ENCODE measurements at places on chromosomes 11 and 22.

DNA sequence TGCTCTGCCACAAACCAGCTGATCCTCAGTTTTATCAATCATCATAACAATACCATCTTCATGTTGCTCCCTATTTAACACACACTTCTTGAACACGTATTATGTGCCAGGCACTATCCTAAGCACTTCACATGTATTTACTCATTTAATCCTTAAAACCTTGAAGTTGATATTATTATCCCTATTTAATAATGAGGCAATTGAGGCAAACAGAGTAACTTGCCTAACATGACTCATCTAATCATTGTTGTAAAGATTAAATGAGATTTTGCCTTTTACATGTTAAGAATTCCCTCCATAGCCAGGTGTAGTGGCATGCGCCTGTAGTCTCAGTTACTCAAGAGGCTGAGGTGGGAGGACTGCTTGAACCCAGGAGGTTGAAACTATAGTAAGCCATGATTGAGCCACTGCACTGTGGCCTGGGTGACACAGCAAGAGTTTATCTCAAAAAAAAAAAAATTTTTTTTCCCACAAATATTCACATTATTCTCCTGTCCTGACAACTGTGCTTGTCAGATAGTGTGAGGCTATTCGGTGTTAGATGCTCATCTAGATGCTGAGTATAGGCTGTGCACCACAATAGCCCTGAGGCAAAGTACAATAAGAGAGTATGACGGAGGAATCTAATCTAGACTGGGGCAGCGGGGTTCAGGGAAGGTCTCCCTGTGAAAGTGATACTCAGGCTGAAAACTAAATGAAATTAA is 13.4 kb downstream of the CKAP5 start:
- no peak for DNase-seq

- DNase-seq = no peak
Measured at GRCh38 chr22:24440718-24441405, 13.5 kb downstream of the ADORA2A start.

DNA sequence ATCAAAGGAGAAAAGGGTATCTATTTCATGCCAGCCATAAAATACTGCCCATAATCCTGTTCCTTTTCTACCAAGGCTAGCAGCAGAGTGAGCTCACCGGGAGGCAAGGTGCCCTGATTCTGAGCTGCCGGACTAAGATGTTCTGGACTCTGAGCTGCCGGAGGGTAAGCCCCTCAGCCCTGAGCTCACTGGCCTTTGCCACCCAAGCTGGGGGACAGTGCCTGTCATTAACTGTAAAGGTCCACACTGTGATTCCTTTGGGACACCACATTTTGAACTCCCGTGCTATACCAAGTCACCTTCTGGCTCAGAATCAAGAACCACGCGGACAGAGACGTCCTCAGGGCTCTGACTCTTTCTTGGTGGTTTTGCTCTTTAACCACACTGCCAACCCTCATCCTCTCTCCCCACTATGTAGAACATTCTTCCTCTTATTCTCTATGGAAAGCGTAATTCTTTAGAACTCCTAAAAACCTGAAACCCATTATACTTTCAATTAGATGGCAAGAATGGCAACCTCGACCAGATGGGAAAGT is 88.4 kb upstream of the BID start:
- no peak for DNase-seq

- DNase-seq = no peak
Measured at GRCh38 chr11:132898676-132899075, 633.6 kb downstream of the OPCML start.

DNA sequence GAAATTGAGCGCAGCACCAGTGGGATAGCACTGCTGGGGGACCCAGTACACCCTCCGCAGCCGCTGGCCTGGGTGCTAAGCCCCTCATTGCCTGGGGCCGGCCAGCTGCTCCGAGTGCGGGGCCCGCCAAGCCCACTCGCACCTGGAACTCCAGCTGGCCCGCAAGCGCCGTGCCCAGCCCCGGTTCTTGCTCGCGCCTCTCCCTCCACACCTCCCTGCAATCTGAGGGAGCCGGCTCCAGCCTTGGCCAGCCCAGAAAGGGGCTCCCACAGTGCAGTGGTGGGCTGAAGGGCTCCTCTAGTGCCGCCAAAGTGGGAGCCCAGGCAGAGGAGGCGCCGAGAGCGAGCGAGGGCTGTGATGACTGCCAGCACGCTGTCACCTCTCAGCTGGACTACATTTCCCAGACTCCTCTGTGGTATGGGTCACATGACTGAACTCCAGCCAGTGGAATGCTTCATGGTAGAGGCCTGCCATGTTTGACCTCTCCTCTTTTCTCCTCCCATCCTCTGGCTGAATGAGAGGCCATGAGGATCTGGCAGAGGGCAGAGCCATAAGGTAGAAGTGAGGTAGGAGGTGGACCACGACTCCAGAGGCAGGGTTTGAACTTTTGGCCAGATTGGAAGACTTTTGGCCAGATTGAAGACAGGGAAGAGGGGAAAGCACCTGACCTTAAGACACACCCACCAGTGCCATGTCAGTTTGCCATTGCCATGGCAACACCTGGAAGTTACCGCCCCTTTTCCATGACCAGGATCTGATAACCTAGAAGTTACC is 6.2 kb downstream of the MRGPRD start:
- DNase-seq = peak; percentile 35

GRCh38 chr11:31821766-31822165 is 10.6 kb upstream of the PAX6 start:
- no peak for DNase-seq

DNA sequence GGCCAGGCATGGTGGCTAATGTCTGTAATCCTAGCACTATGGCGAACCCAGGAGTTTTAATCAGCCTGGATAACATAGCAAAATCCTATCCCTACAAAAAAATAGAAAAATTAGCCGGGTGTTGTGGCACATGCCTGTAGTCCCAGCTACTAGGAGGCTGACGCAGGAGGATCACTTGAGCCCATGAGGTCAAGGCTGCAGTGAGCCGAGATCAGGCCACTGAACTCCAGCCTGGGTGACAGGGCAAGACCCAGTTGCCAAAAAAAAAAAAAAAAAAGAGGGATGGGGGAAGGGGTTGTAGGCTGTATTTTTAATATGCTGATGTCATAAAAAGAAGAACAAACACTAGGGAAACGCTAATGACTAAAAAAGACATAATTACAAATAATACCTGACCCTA is 12.1 kb downstream of the DDX6 start:
- DNase-seq = no peak

GRCh38 chr11:77172666-77172982 is 44.6 kb downstream of the MYO7A start:
- DNase-seq = no peak

DNA sequence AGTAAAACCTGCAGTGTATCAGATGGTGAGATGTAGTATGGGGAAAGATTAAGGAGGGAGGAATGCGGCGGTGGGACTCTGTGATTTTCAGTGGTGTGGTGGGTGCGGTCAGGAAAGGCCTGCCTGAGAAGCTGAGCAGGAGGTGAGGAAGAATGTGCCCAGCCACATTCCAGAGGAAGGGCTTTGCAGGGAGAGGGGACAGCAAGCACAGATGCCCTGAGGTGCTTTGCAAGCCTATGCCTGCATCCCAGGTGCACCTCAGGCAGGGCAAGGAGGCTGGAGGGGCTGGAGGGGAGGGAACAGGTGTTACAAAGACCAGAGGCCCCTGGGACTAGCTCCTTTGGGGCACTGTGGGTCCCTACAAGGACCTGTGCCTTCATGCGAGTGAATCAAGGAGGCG is 42.1 kb downstream of the MYO7A start:
- DNase-seq = no peak

All from SW 1271 (cell line).